ENCODE measurements at places on chromosomes 2 and 18. TPM values are rescaled to one million over a fixed set of nuclear protein-coding genes. Genes with fewer than 3 reads are reported as not detected.

DNA sequence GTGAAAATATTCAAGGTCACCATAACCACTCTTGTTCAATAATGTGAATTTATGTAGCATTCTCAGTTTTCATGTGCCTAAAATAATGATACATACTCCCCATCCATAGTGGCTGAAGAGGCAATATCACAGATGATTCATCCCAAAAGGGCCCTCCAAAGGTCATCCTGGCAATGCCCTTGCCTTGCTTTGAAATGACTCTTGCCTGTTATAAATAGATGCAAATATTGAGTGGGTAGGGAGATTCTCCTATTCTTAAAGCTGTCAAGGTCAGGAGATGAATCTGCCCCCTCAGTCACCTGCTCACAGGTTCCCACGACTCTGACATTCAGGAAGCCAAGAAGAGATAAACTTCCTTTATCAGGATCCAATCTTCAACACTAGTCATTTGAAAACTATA is 490.5 kb downstream of the TNS1 start:
- H3K4me3 ChIP-seq = no peak overlapping the region
- no peaks in the 10 kb centered on the region for H3K4me1 ChIP-seq
- H3K36me3 ChIP-seq = no peaks in the 10 kb centered on the region
- DNase-seq = no peak
- 0 out of 2 replicates have a peak, but pooled peaks cover 5% of the 10 kb centered on the region for H3K27me3 ChIP-seq

The C18orf63 gene
- not detected for total RNA-seq

DNA sequence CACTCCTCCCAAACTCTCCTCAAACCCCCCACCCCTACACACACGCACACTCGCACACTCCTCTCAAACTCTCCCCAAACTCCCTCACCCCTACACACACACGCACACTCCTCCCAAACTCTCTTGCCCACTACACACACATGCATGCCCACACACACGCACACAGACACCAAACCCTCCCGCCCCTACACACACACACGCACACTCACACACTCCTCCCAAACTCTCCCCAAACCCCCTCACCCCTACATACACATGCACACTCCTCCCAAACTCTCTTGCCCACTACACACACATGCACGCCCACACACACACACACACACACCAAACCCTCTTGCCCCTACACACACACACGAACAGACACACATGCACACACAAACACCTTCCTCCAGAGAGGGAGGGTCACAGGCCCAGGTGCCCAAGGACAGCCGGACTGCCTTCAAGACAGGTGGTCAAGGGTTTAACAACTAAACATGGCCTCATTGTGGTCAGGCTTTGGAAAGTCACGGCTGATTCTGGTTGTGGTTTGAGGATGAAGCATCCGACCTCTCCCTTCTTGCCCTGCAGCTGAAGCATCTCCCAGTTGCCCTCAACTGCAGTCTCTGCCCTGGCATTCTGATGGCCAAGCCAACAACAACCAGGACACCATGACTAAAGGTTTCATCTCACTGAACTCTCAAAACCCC is 72.3 kb upstream of the SNTG2 start:
- H3K4me1 ChIP-seq = no peaks in the 10 kb centered on the region
- DNase-seq = no peak
- no peak overlapping the region for H3K27ac ChIP-seq
- H3K36me3 ChIP-seq = no peaks in the 10 kb centered on the region
- H3K27me3 ChIP-seq = 0 out of 2 replicates have a peak, but pooled peaks cover 3% of the 10 kb centered on the region

The HAAO gene
- not detected for total RNA-seq

- H3K27ac ChIP-seq = no peak overlapping the region
- H3K36me3 ChIP-seq = no peaks in the 10 kb centered on the region
- H3K27me3 ChIP-seq = no peaks in the 10 kb centered on the region
Observed at GRCh38 chr2:135471106-135471505, 59.9 kb downstream of the ZRANB3 start.

GRCh38 chr18:3451989-3452749 is 2.2 kb downstream of the TGIF1 start:
- peaks cover 24% of the 10 kb centered on the region for H3K36me3 ChIP-seq
- peaks cover 58% of the 10 kb centered on the region for H3K4me1 ChIP-seq
- peak overlapping the region; percentile 89 for H3K27ac ChIP-seq
- peak; percentile 67 for DNase-seq

The IL36B gene
- total RNA-seq = not detected

GRCh38 chr2:2466534-2466933 is 135.5 kb upstream of the MYT1L start:
- no peak for DNase-seq
- no peaks in the 10 kb centered on the region for H3K36me3 ChIP-seq
- 0 out of 2 replicates have a peak, but pooled peaks cover 4% of the 10 kb centered on the region for H3K27me3 ChIP-seq
- H3K27ac ChIP-seq = no peak overlapping the region
- no peak overlapping the region for H3K4me3 ChIP-seq

GRCh38 chr2:16038621-16039020 is 98.3 kb downstream of the MYCN start:
- H3K36me3 ChIP-seq = no peaks in the 10 kb centered on the region
- no peaks in the 10 kb centered on the region for H3K27me3 ChIP-seq
- H3K27ac ChIP-seq = no peak overlapping the region
- no peak overlapping the region for H3K4me3 ChIP-seq

The ANKRD30BL gene
- total RNA-seq = not detected

- no peaks in the 10 kb centered on the region for H3K36me3 ChIP-seq
- DNase-seq = no peak
- H3K27ac ChIP-seq = no peak overlapping the region
Observed at GRCh38 chr2:230711224-230711623, 1.4 kb upstream of the CAB39 start.

The STPG4 gene
- not detected for total RNA-seq

- DNase-seq = no peak
- H3K36me3 ChIP-seq = no peaks in the 10 kb centered on the region
- no peaks in the 10 kb centered on the region for H3K4me1 ChIP-seq
- no peak overlapping the region for H3K27ac ChIP-seq
Observed at GRCh38 chr2:70725505-70725904, 42.5 kb downstream of the ADD2 start.

- no peak overlapping the region for H3K27ac ChIP-seq
- H3K27me3 ChIP-seq = no peaks in the 10 kb centered on the region
- H3K4me3 ChIP-seq = no peak overlapping the region
- no peaks in the 10 kb centered on the region for H3K4me1 ChIP-seq
- DNase-seq = no peak
- no peaks in the 10 kb centered on the region for H3K36me3 ChIP-seq
Observed at GRCh38 chr18:55141318-55141717, 182.1 kb upstream of the CCDC68 start.

DNA sequence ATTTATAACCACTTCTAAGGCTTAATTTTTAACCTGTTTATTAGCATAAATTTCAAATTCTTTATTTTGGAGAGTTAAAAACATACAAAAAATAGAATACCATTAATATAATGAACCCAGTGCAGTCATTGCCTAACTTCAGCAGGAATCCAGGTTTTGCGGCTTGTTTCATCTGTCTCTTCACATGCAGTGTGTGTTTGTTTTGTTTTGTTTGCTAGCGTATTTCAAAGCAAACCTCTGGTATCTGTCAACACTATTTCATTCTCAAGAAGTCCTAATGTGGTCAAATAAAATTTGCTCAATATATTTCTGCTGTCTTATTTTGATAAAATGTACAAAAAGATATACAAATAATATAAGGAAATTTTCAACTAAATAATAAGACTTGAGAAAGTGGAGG is 328.5 kb downstream of the AGPS start:
- H3K36me3 ChIP-seq = no peaks in the 10 kb centered on the region
- no peaks in the 10 kb centered on the region for H3K4me1 ChIP-seq
- no peaks in the 10 kb centered on the region for H3K27me3 ChIP-seq
- no peak overlapping the region for H3K27ac ChIP-seq
- no peak for DNase-seq
- no peak overlapping the region for H3K4me3 ChIP-seq

DNA sequence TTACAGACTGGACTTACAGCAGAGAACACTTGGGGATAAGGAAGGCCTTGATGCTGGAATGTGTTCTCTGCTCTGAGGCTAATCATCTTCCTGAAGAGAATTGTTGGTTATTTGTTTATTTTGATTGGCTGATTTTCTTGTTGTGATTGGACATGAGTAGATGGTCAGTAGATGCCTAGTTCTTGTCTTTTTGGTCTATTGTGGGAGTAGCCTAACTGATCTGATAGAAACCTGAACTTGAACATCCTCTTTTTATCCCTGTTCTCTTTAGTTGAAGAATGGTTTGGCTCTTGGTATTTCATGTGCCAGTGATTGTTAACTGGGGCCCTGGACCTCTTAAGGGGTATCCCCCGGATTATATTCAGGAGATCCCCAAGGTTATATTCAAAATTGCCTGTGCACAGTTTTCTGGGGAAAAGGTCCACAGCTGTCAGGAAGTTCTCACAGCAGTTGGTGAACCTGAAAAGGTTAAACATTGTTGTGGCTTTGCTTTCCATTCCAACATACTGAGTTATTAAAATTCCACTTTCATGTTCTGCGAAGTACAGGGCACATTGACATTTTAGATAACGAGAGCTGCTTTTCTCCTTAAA is 13.6 kb downstream of the TWSG1 start:
- H3K27me3 ChIP-seq = no peaks in the 10 kb centered on the region
- no peak for DNase-seq
- H3K4me1 ChIP-seq = peaks cover 10% of the 10 kb centered on the region

The SAP130 gene
- total RNA-seq = 14.3 TPM

DNA sequence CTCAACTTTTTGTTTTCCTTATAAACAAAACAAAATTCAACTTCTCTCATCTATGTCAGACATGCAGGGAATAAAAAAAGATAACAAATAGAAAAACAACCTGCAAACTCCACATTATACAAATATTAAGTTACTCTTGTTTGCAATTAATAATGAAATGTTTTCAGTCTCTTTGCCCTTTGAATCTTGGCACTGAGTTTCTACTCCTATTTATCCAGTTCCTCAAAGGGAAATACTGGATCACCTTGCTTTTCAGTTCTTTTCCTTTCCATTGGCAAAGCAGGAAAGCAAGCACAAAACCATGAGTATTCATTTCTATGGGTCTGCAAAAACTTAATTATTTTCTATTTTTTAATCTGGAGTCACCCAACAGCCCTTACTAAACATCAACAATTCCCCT is 23.6 kb downstream of the KANSL1L start:
- no peak for DNase-seq
- H3K36me3 ChIP-seq = 0 out of 2 replicates have a peak, but pooled peaks cover 7% of the 10 kb centered on the region
- no peaks in the 10 kb centered on the region for H3K27me3 ChIP-seq
- no peak overlapping the region for H3K4me3 ChIP-seq
- H3K27ac ChIP-seq = no peak overlapping the region
- H3K4me1 ChIP-seq = no peaks in the 10 kb centered on the region

DNA sequence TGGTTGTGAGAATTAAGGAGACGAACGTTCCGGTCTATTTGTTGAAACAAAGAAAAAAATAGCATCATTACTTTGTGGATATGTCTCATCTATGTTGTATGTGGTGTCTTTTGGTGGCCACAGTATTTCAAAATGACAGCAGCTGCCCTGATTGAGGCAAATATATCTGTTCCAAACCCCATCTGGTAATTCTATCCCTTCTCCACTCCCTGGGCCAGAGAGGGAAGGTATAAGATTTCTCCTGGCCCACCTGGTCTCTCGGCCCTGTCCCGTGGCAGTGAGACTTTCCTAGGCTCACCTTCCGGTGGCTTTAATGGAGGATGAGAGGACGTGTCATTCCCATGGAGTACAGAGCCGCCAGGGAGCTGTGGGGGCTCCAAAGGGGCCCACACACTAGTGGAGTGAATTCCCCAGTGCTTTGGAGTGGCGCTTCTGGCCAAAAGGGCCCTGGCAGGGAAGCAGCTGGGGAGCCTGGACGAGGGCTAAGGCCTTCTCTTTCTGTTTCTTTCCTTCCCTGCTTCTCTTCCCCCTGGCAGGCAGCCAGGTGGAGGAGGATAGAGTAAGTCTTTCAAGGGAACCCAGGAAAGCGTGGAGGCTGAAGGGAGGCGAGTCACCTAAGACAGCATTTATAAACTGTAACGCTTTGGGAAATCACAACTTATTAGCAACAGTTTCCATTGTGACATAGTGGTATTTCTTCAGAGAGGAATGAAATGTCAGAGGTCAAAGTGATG is 5.6 kb downstream of the FOSL2 start:
- no peak overlapping the region for H3K4me3 ChIP-seq
- no peaks in the 10 kb centered on the region for H3K36me3 ChIP-seq
- no peak overlapping the region for H3K27ac ChIP-seq
- no peaks in the 10 kb centered on the region for H3K27me3 ChIP-seq

The MEP1B gene
- total RNA-seq = not detected

DNA sequence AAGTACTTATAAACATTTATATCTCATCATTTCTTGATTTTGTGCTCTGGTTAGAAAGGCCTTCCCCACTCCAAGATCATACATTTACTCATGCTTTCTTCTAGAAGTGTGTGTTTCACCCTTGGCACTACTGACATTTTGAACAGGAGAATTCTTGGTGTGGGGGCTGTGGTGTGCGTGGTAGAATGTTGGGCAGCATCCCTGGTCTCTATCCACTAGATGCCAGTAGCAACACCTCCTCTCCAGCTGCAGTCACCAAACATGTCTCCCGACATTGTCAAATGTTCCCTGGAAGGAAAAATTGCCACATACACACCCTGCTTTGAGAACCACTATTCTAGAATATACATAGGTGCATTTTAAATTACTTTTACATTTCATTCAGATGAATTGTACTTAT is 8.7 kb upstream of the TGIF1 start:
- no peak for DNase-seq
- no peak overlapping the region for H3K27ac ChIP-seq
- H3K4me1 ChIP-seq = no peaks in the 10 kb centered on the region

The GRB14 gene
- total RNA-seq = not detected

GRCh38 chr2:769771-770170 is 92.6 kb upstream of the TMEM18 start:
- peaks cover 3% of the 10 kb centered on the region for H3K36me3 ChIP-seq
- DNase-seq = no peak
- H3K27me3 ChIP-seq = no peaks in the 10 kb centered on the region
- H3K4me3 ChIP-seq = no peak overlapping the region
- H3K4me1 ChIP-seq = peaks cover 75% of the 10 kb centered on the region

The SGPP2 gene
- not detected for total RNA-seq

- H3K4me3 ChIP-seq = no peak overlapping the region
- no peak for DNase-seq
- H3K36me3 ChIP-seq = no peaks in the 10 kb centered on the region
- H3K4me1 ChIP-seq = no peaks in the 10 kb centered on the region
Observed at GRCh38 chr2:50895041-50895440, 136.9 kb downstream of the NRXN1 start.

The SERPINB10 gene
- not detected for total RNA-seq

DNA sequence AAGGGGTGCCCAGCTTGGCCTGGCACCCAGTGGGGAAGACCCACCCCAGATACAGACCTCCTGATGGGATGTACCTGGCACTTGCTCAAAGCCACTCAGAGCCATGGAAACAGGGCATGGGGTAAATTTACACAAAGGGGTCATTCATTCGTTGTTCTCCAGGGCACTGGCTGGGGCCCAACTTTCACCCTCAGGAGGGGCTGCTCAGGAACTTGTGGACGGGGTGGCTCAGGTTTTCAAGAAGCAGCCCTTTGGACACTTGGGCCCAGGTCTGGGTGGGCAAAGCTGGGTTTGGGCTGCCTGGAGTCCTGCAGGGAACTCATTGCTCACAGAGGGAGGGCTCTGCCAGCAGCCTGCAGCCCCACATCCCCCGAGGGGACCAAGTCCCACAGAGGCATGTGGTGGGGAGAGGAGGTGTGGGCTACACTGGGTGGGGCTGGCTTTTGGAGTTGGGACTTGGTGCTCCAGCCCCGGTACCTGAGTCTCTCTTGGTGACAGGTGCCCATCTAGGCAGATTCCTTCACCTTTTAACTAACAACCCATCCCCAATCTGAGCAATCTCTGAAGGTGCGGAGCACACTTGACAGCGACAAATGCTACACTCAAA is 172.3 kb downstream of the CELF4 start:
- no peak overlapping the region for H3K4me3 ChIP-seq
- peaks cover 5% of the 10 kb centered on the region for H3K4me1 ChIP-seq
- H3K27ac ChIP-seq = no peak overlapping the region
- no peaks in the 10 kb centered on the region for H3K36me3 ChIP-seq
- DNase-seq = no peak

All from Karpas-422 (cell line).